Osteoblast (primary cell): ENCODE measurements at places on chromosomes 3 and 15. TPM values are rescaled to one million over a fixed set of nuclear protein-coding genes. Genes with fewer than 3 reads are reported as not detected.

GRCh38 chr3:41244620-41245336 is 45.5 kb downstream of the CTNNB1 start:
- H3K36me3 ChIP-seq = peaks cover 16% of the 10 kb centered on the region
- H3K27me3 ChIP-seq = no peaks in the 10 kb centered on the region
- H3K4me3 ChIP-seq = no peak overlapping the region
- DNase-seq = no peak

- peaks cover 23% of the 10 kb centered on the region for H3K4me1 ChIP-seq
- DNase-seq = no peak
- H3K27ac ChIP-seq = no peak overlapping the region
- H3K4me3 ChIP-seq = no peak overlapping the region
- no peaks in the 10 kb centered on the region for H3K27me3 ChIP-seq
- no peaks in the 10 kb centered on the region for H3K36me3 ChIP-seq
Measured at GRCh38 chr3:175257123-175257522, 398.0 kb downstream of the NAALADL2 start.

The LYZL4 gene
- not detected in 2 replicates for total RNA-seq

DNA sequence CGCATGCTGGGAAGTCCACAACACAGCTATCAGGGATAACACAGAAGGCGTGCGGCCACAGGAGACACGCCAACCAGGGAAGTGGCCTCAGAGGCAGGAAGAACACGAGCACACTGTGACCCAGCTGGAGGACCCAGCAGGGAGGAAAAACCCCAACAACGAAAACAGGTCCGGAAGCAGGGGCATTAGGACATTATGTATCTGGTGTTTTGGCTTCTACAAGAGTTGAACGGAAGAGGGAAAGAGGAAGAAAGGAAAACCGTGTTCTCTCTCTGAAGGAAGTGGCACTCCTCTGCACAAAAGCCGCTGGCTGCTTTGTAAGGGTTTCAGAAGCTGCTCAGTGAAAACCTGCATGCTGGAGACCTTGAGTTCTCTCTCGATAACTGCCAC is 61.8 kb downstream of the HACD2 start:
- H3K4me3 ChIP-seq = no peak overlapping the region
- no peaks in the 10 kb centered on the region for H3K4me1 ChIP-seq
- peaks cover 6% of the 10 kb centered on the region for H3K36me3 ChIP-seq
- no peak overlapping the region for H3K27ac ChIP-seq

The MKRN3 gene
- 0.36 and 0.59 TPM in 2 replicates for total RNA-seq

DNA sequence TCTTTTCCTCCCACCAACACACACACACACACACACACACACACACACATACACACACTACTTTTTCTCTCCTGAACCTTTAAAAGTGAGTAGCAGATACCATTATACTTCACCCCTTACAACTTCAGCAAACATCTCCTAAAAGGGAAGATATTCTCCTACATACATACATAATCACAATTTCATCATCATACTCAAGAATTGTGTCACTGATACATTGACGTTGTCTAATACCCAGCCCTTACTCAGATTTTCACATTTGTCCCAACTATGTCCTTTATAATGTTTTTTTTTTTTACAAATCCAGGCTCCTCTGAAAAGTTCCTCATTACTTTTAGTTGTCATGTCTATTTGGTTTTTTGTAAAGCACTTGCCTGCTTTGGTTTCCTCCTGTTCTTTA is 18.5 kb downstream of the ABHD6 start:
- no peak for DNase-seq
- no peaks in the 10 kb centered on the region for H3K36me3 ChIP-seq
- H3K27me3 ChIP-seq = no peaks in the 10 kb centered on the region
- H3K4me3 ChIP-seq = no peak overlapping the region
- peaks cover 13% of the 10 kb centered on the region for H3K4me1 ChIP-seq

GRCh38 chr15:69559440-69560190 is 107.0 kb downstream of the RPLP1 start:
- no peak overlapping the region for H3K4me3 ChIP-seq
- no peaks in the 10 kb centered on the region for H3K36me3 ChIP-seq
- peaks cover 31% of the 10 kb centered on the region for H3K4me1 ChIP-seq
- peak; percentile 87 for DNase-seq

GRCh38 chr3:183579967-183580900 is 24.7 kb upstream of the KLHL6 start:
- no peaks in the 10 kb centered on the region for H3K36me3 ChIP-seq
- peak; percentile 92 for DNase-seq
- peaks cover 17% of the 10 kb centered on the region for H3K27me3 ChIP-seq
- H3K4me1 ChIP-seq = peaks cover 4% of the 10 kb centered on the region
- no peak overlapping the region for H3K27ac ChIP-seq

The GOLGA6L4 gene
- 1.5 and 1.8 TPM in 2 replicates for total RNA-seq

DNA sequence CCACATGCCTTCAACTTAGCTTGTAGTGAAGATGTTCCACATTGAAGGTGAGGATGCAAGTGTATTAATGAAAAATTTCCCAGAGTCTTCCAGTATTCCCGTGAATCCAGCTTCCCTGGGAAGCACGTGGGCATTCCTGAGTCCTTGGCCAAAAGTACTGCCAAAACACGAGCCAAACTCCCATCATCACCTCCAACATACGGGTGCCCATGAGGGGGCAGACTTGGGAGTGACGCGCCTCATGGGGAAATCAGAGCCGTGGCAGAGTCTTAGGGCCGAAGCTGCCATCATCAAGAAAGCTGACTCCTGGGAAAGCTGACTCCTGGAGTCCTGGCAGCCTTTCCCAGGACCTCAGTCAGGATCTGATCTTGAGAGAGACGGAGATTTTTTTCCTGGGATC is 20.1 kb upstream of the TM2D3 start:
- H3K27ac ChIP-seq = no peak overlapping the region
- no peak overlapping the region for H3K4me3 ChIP-seq
- H3K27me3 ChIP-seq = no peaks in the 10 kb centered on the region
- no peak for DNase-seq
- H3K36me3 ChIP-seq = peaks cover 11% of the 10 kb centered on the region

GRCh38 chr3:128763967-128764366 is 38.0 kb downstream of the RAB7A start:
- no peaks in the 10 kb centered on the region for H3K4me1 ChIP-seq
- H3K27me3 ChIP-seq = no peaks in the 10 kb centered on the region
- H3K27ac ChIP-seq = no peak overlapping the region
- peak; percentile 88 for DNase-seq
- no peaks in the 10 kb centered on the region for H3K36me3 ChIP-seq

The RBPMS2 gene
- 0.29 TPM in 1 of 2 replicates, not detected in the other for total RNA-seq

DNA sequence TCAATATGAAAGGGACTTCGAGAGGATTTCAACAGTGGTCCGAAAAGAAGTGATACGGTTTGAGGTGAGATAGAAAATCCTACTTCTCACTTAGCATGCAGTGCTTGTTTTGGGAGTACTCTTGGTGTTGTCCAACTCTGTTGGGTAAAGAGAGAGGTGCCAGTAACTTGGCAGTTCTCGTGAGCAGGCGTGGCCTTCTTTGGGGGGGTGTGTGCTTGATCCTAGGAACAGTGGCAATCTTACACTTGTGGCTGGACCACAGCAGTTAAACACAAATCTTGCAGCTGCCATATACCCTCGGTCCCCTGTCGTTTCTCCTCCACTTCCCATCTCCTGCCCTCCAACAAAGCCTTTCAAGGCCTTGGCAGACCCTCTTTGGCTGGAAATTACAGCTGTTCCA is 15.2 kb upstream of the SNX22 start:
- no peaks in the 10 kb centered on the region for H3K27me3 ChIP-seq
- DNase-seq = no peak
- H3K36me3 ChIP-seq = peaks cover 49% of the 10 kb centered on the region
- H3K4me3 ChIP-seq = no peak overlapping the region
- no peak overlapping the region for H3K27ac ChIP-seq
- H3K4me1 ChIP-seq = no peaks in the 10 kb centered on the region

The GHSR gene
- not detected in 2 replicates for total RNA-seq

The CLN6 gene
- total RNA-seq = 15.2 and 20.3 TPM in 2 replicates

DNA sequence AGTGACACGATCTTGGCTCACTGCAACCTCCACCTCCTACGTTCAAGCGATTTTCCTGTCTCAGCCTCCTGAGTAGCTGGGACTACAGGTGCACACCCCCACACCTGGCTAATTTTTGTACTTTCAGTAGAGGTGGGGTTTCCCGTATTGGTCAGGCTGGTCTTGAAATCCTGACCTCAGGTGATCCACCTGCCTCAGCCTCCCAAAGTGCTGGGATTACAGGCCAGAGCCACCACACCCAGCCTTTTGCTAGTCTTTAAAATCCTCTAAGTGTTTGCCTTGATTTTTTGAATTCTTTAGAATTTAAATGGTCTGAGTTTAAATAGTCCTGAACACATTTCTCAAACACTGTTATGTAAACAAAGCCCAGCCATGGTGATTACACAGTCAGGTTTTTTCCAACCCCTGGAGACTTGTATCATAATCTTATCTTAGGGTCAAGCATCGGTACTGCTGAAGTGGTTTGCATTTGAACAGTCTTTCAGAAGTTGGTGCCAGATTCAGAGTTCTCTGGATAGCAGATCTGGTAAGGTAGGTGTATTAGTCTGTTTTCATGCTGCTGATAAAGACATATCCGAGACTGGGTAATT is 28.2 kb upstream of the PIAS1 start:
- peaks cover 10% of the 10 kb centered on the region for H3K27me3 ChIP-seq
- H3K27ac ChIP-seq = no peak overlapping the region
- H3K36me3 ChIP-seq = no peaks in the 10 kb centered on the region
- DNase-seq = no peak
- H3K4me3 ChIP-seq = no peak overlapping the region

DNA sequence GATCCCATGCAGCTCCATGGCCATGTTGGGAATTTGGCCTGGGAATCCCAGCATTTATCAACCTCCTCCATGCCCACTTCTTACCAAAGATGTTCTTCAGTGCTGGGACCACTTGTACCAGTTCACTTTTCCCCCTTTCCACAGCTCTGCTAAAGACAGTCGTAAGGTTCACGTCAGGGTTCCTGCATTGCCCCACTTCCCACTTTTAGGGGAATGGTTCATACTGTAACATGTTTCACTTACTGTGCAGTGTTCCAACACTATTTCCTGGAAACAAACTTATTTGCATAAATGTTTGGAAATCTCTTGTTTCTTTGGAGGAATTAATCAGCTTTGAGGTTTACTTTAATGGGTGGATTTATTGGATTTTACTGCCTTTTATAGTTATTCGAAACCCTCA is 17.0 kb downstream of the APH1B start:
- DNase-seq = no peak
- no peak overlapping the region for H3K27ac ChIP-seq
- H3K27me3 ChIP-seq = no peaks in the 10 kb centered on the region

DNA sequence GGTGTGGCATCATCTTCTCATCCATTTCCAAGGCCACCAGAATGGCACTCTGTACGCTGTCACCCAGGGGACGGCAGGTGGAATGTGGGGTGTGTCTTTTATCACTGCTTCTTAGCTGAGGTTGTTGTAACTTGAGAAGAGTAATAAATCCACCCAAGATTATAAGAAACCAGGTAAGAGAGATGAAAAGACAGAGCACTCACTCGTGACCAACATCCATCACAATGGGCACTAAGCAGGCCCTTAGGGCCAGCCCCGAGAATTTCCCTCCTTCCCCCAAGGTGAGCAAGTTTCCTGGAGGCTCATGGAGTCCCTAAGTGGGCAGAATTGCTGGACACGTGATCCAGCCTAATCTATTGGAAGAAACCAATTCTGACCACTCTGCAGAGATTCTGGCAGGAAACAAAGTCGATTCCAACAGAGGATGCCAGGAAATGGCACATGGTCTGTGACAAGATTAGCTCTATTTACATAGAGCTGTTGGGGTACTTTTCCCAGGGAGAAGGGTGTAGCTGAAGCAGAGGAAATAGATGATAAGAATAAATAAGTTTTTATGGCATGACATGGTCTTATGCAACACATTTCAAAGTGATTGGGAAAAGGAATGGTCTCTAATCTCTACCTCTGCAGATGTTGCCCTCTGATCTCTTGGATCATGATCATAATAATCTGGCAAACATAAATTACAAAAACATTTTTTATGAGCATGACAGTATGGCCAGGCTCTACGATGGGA is 22.5 kb downstream of the SLC6A20 start:
- H3K27me3 ChIP-seq = peaks cover 44% of the 10 kb centered on the region
- no peak for DNase-seq
- no peaks in the 10 kb centered on the region for H3K36me3 ChIP-seq
- H3K4me3 ChIP-seq = no peak overlapping the region
- no peaks in the 10 kb centered on the region for H3K4me1 ChIP-seq
- no peak overlapping the region for H3K27ac ChIP-seq

DNA sequence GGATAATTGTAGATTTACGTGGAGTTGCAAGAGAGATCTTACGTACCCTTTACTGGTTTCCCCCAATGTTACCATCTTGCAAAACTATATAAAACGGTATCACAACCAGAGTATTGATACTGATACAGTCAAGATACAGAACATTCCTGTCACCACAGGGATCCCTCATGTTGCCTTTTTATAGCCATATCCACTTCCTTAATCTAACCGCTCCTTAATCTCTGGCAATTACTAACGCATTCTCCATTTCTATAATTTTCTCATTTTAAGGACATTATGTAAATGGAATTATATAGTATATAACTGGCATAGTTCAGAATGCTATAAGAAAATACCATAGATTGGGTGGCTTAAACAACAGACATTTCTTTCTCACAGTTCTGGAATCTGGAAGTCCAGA is 61.1 kb downstream of the SEC22A start:
- H3K36me3 ChIP-seq = no peaks in the 10 kb centered on the region
- no peak for DNase-seq
- no peaks in the 10 kb centered on the region for H3K4me1 ChIP-seq
- H3K4me3 ChIP-seq = no peak overlapping the region

DNA sequence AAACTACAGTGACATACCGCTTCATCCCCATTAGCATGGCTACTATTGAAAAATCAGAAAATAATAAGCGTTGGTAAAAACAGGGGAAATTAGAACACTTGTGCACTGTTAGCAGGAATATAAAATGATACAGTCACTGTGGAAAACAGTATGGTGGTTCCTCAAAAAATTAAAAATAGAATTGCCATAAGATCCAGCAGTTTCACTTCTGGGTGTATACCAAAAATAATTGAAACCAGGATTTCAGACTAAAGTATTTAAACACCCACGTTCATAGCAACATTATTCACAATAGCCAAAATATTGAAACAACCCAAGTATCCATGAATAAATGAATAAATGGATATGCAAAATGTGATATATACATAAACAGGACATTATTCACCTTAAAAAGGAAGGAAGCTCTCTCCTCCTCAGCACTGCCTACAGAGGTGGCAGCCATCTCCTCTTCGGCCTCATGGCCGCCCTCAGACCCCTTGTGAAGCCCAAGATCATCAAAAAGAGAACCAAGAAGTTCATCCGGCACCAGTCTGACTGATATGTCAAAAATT is 34.1 kb downstream of the NGLY1 start:
- DNase-seq = no peak
- H3K36me3 ChIP-seq = peaks cover 25% of the 10 kb centered on the region
- no peaks in the 10 kb centered on the region for H3K27me3 ChIP-seq

DNA sequence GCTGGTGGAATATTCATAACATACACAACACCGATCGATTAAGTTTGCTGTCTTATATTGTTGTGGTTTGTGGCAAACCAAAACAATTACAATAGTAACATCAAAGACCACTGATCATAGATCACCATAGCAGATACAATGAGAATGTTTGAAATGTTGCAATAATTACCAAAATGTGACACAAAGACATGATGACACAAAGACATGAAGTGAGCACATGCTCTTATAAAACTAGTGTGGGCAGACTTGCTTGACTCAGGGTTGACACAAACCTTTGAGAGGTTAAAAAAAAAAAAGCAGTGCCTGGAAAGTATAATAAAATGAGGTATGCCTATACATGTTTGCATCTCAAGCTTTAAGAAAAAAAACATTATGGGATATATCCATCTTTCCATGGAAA is 130.3 kb downstream of the NR1I2 start:
- DNase-seq = no peak
- peaks cover 3% of the 10 kb centered on the region for H3K4me1 ChIP-seq
